MM.1S (cell line): ENCODE measurements at places on chromosomes 16 and 17.

DNA sequence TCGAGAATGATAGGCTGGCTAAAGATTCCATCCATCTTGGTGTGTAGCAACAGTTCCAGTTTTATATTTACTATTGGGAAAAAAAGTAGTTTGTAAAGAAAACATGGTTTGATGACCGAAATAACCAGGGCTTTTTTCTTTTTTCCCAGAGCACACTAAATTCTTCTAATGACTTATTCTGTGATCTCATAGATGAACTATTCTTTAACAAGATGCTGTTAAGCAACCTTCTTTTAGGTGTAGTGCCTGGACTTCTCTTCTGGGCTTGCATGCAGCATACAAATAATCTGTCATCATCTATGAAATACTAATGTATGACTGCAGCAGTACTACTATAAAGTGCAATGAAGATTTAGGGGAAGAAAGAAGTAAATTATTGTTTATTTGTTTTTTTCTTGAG lies 11.0 kb upstream of the CAPNS2 start:
- no peak overlapping the region for H3K4me3 ChIP-seq
- no peaks in the 10 kb centered on the region for H3K36me3 ChIP-seq
- no peak for DNase-seq
- H3K4me1 ChIP-seq = no peaks in the 10 kb centered on the region
- H3K27ac ChIP-seq = no peak overlapping the region

DNA sequence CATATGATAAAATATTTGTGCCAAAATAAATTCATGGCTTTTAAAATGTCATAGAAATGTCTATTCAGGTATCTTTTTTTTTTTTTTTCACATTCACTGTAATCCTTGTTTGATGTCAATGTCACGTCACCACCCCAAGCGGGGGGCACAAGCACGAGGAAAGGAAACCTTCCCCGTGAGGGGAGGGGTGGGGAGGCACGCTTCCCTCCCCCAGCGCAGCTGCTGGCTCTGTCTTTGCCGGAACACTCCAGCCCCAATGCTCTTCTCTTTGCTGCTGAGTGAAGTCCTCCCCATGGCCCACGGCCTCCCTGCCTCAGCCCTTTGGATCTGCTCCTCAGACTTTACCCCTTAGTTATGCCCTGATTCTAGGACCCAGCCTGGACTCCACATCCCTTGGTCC lies 1.5 kb downstream of the SLC35G3 start:
- H3K36me3 ChIP-seq = no peaks in the 10 kb centered on the region
- H3K4me3 ChIP-seq = no peak overlapping the region
- 0 out of 2 replicates have a peak, but pooled peaks cover 4% of the 10 kb centered on the region for H3K27me3 ChIP-seq
- H3K27ac ChIP-seq = no peak overlapping the region
- H3K4me1 ChIP-seq = no peaks in the 10 kb centered on the region

DNA sequence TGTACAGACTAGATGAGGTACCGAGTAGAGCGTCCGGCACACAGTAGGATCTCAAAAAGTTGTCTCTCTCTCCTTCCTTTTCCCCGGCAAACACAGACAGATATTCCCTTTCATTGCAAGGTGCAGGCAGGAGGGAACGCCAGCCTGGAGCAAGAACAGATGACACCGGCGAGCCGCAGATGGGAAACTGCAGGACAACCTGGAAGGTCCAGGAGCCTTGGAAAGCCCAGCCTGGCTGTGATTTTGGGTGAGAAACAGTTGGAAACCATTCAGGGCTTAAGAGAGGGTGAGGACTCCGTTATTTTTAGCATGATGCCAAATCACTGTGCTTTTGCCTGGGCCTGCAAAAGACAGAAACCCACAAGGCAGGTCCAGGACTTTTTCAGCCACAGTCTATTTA lies 7.3 kb downstream of the CDH11 start:
- H3K36me3 ChIP-seq = no peaks in the 10 kb centered on the region
- H3K27me3 ChIP-seq = no peaks in the 10 kb centered on the region
- no peak for DNase-seq
- H3K27ac ChIP-seq = no peak overlapping the region

DNA sequence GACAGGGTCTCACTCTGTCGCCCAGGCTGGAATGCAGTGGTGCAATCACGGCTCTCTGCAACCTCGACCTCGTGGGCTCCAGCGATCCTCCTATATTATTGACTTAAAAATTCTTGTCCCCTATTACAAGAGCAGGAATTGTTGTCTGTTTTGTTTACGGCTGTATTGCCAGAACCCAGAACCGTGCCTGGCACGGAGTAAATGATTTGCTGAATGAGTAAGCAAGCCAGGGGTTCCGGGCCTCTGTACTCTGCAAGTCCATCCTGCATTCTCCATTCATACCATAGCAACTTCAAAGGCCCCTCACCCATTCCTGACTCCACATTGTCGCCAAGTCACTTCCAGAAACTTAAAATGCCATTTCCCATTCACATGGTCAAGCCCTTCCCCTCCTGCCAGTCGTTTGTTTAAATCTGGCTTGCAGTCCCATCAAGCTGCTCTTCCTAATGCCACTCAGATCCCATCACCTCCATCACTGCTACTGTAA lies 6.9 kb downstream of the ADCY9 start:
- no peak for DNase-seq
- H3K4me3 ChIP-seq = no peak overlapping the region
- 0 out of 2 replicates have a peak, but pooled peaks cover 4% of the 10 kb centered on the region for H3K4me1 ChIP-seq
- no peak overlapping the region for H3K27ac ChIP-seq

DNA sequence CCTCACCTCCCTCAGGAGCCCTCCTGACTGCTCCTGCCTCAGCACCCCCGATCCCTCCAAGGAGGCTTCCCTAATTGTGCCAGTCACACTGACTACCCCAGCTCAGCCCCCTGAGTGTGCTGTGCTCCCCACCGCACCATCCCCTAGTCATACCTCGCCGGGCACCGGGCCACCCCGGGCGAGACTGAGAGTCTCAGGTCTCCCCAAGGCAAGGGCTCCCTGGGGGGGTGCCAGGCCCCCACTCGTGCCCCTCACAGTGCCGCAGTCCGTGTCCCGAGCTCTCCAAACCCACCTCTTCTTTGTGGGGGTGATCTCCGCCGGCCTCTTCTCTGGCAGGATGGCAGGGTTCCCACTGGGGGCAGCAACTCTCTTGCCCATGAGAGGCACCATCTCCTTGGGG lies 3.2 kb downstream of the TRPV3 start:
- H3K4me3 ChIP-seq = no peak overlapping the region
- peaks cover 17% of the 10 kb centered on the region for H3K4me1 ChIP-seq
- no peak overlapping the region for H3K27ac ChIP-seq
- peaks cover 9% of the 10 kb centered on the region; the same call in 1 of the 2 replicates for H3K36me3 ChIP-seq
- H3K27me3 ChIP-seq = no peaks in the 10 kb centered on the region
- DNase-seq = no peak

DNA sequence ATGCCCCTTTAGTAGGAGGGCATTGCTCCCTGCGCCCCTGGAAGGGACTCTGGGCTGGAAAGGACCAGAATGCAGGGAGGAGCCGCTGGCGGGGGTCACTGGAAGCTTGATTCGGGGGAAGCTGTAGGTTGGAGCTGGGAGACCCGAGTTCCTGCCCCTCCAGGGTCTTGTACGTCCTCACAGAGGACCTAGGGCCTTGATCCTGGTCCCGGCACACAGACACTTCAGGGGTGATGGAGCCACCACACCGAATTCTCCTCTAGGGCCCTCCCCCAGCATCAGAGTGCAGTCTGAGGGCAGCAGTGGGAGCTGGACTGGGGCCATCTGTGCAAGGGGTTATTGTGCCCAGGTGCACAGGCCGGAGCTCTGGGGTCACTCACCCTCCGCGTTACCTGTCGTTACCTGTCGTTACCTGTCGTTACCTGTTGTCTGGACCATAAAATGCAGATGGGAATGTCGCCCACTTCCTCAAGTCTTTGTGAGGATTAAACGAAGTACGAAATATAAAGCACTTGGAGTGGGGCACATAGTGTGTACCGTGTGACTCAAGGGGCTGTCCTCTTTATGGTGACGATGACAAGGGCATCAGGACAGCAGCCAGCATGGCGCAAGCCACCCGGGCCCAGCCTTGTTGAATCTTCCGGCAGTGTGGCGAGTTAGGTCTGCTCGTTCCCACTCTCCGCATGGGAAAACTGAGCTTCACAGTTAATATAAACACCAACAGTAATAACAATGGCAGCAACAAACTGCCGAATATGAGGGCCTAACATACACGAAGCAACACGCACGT lies 48.6 kb downstream of the CMIP start:
- H3K4me1 ChIP-seq = no peaks in the 10 kb centered on the region
- H3K27ac ChIP-seq = no peak overlapping the region
- H3K36me3 ChIP-seq = no peaks in the 10 kb centered on the region
- H3K4me3 ChIP-seq = no peak overlapping the region
- H3K27me3 ChIP-seq = no peaks in the 10 kb centered on the region

GRCh38 chr17:77846531-77847085 lies 111.9 kb upstream of the TNRC6C start:
- peak; percentile 48 for DNase-seq
- H3K4me1 ChIP-seq = peaks cover 38% of the 10 kb centered on the region
- H3K27me3 ChIP-seq = peaks cover 27% of the 10 kb centered on the region
- H3K36me3 ChIP-seq = no peaks in the 10 kb centered on the region
